Lung microvascular endothelial cell (primary cell): ENCODE measurements at places on chromosomes 16 and 17. TPM values are rescaled to one million over a fixed set of nuclear protein-coding genes. Genes with fewer than 3 reads are reported as not detected.

- DNase-seq, result no peak
Measured at GRCh38 chr17:71110326-71110725, 941.0 kb downstream of the KCNJ2 start.

GRCh38 chr17:62705778-62706597, 78.5 kb downstream of the MRC2 start:
- DNase-seq, result peak; percentile 75

GRCh38 chr17:82094931-82095776, 2.9 kb downstream of the FASN start:
- DNase-seq, result no peak

DNA sequence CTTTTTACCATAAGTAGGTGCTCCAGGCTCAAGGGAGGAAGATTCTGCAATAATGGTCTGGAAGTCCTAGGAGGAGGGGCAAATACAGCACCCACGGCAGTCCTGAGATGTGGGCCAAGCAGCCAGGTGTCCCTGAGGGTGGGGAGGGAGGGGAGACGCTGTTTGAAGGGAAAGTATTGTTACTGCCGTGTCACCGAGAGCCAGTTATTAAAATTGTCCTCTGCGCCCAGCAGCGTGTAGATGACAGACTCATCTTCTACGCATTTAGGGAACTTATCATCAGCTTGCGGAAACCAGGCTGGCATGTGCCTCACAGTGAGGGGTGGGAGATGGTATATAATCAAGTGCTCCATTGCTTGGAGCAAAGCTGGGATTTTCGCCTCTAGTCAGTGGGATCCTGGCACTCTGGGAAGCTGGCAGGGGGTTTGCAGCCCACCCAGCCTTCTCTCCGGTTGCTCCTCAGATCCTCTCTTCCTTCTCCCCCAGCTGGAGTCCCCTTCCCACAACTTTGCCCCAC, 104.6 kb downstream of the OR1D5 start:
- no peak for DNase-seq

GRCh38 chr17:60534010-60534555, 8.0 kb upstream of the APPBP2 start:
- no peak for DNase-seq

DNA sequence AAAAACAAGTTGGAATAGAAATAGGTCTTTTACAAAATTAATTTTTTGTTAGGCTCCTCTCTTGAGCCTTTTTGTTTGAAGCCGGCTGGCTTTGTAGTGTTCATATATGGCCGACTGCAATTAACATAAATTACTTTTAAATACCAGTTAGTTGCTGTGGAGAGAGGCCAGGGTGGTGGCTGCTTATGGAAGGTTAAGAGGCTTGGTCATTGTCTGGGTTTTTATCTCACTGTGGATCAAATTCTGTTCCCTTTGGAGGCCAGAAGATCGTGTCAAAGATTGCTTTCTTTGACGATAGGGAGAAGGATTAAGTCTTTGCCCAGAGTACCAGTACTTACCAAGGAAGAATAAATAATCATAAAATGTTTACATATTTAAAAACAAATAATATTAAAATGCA, 39.9 kb downstream of the MSI2 start:
- no peak for DNase-seq

DNA sequence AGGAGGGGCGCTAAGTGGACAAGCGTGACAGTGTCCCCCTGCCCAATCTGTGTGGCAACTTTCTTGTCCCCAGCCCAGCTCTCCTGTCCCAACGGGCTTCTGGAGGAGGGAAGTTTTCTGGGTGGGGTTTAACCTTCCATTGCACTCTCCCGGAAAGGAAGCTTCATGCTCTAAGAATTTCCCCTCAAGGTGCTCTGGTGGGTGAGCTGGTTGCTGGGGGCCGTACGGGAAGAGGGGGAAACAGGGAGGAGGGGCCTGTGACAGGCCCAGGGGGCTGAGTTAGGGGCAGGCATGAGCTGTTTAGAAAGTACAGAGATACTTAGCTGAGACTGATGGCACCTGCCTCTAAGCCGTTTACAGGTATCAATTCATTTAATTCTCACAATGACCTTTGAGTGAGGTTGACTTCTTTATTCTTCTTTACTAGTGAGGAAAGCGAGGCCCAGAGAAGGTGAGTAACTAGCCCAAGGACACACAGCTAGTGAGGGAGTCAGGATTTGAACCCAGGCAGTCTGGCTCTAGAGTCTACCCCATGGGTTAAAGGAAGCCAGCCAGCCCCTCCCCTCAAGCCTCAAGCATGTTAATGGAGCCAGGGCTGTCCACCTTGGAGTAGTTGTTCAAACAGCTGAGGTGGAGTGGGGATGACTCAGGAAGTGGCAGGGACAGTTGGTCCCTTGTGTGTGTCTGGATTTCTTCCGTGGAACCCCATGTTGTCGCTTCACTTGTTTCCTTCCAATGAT, 18.9 kb downstream of the ADGRG1 start:
- DNase-seq, result peak; percentile 62

- DNase-seq, result no peak
Measured at GRCh38 chr17:47708312-47708863, 14.4 kb downstream of the TBKBP1 start.

METRN gene
- total RNA-seq, result 13.1 and 28.8 TPM in 2 replicates

- DNase-seq, result peak; percentile 25
Measured at GRCh38 chr16:66324815-66325515, 41.5 kb upstream of the CDH5 start.

- peak; percentile 57 for DNase-seq
Measured at GRCh38 chr17:73068322-73069153, 23.9 kb downstream of the SLC39A11 start.

DNA sequence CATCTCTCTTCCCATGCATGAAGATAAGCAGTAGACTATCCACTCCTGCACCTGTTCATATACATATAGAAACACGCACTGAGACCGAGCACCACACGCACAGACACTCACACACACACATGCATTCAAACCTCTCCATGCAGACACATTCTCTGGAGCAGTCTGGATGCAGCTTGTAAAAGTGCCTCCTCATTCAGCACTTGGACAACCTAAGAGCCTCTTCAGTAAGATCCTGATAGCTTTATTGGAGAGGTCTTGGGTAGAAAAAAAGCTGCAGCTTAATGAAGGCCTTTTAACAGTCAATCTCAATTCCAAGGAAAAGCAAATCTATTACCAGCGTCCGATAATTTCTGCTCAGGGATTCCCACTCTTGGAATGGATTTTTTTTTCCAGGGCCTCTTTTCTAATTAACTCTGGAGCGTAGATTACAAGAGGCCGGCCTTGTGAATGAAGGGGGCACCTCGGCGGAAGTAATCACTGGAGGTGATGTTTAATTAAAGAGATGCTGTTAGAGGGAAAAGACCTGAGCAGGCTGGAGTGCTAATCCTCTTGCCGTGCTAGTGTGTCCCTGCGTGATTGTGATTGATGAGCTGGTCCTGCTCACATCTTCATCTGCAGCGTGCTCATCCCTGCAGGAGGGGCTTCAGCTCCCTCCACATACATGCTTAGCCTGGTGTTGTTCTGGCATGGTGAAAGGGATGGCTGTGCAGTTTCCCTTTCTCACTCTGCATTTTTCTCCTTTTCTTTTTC, 155.1 kb downstream of the RBFOX1 start:
- no peak for DNase-seq

DNA sequence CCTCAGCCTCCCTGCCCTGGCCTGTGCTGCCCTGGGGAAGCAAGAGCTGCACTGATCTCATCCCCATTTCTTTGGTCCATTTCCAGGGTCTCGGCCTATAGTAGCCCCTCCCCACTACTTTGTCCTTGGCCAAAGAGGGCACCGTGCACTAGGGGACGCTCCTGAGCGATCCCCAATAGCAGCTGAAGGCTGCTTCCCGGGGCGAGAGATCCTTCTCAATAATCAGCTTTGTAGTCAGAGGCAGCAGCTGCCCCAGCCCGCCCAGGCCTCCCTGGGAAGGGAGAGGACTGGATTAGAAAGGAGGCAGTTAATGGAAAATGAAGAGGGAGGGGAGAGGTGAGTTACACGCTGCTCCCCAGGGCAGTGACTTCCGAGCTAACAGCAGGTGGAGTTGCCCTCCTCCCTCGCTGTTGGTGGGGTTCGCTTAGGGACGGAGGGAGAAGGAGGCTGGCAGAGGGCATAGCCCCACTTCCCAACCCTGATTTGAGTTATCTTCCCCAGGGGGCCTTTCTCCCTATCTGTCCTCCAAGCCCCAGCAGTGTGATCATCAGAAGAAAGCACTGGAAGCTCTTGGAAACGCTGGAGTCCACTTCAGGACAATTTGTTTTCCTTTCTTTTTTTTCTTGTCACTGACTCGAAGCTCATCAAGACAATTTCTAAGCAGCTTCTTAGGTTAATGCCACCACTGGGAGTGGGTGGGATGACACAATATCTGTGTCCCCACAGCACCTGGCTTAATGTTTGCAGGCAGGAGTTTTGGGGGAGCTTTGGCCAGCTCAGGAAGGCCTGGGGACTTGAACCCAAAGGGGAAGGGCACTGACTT, 2.6 kb downstream of the MXRA7 start:
- no peak for DNase-seq

DNA sequence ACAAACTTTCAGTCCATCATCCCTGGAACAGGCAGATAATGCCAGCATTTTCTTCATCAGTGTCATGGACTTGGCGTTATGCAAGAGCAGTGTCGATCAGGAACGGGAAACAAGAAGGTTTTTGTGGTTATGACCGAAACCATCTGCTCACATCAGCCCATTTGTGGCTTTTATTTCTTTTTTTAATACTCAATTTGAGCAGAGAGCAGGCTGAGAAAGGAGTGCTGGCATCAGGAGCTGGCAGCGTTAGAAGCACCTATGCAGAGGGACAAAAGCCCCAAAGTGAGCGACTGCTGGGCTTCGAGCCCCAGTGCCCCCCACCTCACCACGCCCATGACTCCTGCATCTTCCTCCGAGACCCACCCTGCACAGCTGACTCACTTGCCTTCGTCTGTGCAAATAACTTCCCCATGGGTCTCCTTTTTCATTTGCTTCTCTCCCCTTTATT, 16.2 kb upstream of the CD300E start:
- DNase-seq, result no peak

DNA sequence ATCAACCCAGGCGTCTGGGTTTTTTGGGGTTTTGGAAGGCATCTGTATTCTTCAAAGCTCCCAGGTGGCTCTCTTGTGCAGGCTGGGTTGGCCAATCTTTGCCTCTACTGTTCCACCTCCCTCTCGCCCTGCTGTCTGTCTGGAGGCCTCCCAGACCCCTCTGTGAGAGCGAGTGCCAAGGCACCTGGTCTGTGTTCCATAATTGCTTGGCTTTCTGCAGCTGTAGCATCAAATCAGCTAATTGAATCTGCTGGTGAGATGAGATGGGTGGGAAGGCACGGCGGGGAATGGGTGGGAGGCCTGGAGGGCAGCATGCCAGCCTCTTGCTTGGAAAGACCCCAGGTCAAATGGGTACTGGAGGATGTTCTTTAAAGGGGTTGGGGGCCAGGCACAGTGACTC, 52.5 kb upstream of the CLEC19A start:
- no peak for DNase-seq

PIMREG gene
- 4.6 and 10.5 TPM in 2 replicates for total RNA-seq

NAGS gene
- 2.0 and 5.0 TPM in 2 replicates for total RNA-seq

GPRC5C gene
- total RNA-seq, result 0.22 and 0.40 TPM in 2 replicates
